ENCODE measurements at places on chromosomes 11 and 22.
A peak's percentile ranks its signal among the peaks of the same experiment; 100 is the strongest.

GRCh38 chr11:8822469-8822868 is 88.5 kb upstream of the AKIP1 start:
- no peak for DNase-seq

DNA sequence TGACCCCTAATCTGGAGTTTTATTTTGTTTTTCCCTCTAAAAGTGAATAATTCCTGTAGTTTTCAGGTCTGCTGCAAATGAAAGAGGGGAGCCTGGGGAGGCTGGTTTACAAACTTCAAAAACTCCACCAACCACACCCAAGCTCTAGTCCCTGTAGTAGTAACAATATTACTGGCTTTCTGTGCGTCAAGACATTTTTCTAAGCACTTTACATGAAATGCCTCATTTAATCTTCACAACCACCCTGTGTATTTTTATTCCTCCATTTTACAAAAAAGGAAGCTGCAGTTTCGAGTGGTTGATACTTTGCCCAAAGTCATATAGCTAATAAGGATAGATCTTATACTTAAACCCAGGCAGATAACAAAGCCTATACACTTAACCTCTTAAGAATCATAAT is 23.5 kb downstream of the CTNND1 start:
- no peak for DNase-seq

DNA sequence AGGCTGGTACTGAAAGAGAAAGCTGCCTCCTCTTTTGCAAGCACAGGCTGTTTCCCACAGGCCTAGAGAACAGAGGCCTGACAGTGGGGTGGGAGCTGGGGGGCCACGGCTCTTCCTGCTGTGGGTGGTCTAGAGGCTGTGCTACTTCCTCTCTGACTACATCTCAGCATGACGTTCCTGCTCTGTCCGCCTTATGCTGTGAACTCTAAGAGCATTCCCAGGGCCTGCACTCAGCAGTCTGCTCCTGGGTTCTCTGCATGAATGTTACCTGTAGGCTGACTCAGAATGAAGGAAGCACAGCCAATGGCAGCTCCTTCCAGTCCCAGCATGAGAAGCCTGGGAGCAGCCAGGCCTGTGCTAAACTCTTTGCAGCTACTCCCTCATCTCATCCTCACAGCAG is 534.3 kb downstream of the NTM start:
- no peak for DNase-seq

GRCh38 chr11:75238595-75239440 is 1.8 kb upstream of the TPBGL start:
- no peak for DNase-seq

DNA sequence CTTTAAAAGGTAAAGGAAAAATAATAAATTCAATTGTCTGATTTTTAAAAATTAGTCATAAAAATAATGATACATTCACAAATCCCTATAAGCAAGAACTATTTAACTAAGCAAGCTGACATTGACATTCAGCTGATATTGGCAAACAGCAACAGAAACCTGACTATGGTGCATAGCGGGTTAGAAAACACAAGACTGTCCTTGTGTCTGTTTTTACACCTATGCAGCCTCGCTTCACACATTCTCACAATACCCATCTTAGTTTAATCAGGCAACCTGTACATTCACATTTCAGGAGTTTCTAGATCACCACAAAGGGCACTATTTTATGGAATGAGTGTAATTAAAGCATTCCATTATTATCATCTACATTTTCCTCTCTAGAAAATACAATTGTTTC is 737.1 kb downstream of the KCNA4 start:
- DNase-seq = no peak

DNA sequence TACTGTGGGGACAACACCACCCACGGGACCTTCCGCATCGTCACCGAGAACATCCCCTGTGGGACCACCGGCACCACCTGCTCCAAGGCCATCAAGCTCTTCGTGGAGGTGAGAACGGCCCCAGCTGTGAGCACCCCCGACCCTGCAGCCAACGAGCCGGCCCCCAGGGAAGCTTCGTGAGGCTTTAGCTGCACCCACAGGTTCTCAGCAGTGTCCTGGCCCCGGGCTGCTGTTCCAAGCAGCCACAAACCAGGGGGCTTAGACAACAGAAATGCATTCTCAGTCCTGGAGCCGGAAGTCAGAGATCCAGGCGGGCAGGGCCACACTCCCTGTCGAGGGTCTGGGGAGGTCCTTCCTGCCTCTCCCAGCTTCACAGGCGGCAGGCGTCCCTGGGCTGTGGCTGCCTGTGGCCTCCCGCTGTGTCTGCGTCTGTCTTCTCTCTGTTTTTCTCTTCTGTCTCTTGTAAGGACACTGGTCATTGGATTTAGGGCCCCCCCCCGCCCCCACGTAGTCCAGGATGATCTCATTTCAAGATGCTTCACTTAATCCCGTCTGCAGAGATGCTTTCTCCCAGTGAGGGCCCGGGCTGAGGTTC is 12.5 kb downstream of the MUC5B start:
- no peak for DNase-seq

DNA sequence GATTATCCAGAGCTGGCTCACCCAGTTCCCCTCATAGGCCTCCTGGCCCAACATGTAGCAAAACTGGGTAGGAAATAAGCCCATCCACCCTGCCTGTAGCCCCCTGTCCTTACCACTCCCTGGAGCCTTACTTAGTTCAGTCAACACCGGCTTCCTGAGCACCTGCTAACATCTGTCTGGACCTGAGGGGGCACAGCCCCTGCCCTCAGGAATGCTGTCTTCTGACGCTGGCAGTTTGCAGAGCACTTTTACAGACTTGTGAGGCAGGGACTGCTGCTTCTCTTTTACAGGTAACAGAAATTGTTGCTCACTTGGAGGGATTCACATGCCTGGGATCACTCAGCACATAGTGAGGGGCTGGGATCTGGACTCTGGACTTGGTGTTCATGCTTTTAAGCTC is 152.0 kb upstream of the TBCEL start:
- DNase-seq = no peak

DNA sequence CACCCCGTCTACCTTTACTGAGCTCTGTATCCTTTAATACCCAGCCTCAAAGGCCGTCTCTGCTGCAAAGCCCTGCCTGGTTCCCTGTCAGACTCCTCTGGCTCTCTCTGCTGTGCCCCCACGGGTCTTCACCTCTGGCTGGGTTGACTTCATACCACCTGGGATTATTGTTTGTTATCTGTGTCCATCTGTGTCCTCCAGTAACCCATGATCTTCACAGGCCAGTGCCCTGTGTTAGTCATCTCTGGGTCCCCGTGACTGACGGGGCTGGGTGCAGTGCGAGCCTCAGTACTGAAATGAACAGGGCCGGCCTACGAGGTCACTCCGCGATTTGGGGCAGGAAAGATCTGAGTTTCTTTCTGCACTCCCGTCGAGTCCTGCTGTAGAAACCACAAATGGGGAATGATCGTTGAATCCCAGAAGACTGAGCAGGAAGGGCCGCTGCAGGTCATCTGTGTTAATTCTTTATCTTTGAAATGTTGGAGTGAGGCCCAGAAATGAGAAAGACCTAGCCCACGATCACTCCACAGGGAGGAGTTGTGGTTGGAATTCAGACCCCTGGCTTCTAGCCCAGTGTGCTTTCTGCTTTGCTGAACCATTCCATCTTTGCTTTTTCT is 12.3 kb upstream of the TUB start:
- DNase-seq = no peak

DNA sequence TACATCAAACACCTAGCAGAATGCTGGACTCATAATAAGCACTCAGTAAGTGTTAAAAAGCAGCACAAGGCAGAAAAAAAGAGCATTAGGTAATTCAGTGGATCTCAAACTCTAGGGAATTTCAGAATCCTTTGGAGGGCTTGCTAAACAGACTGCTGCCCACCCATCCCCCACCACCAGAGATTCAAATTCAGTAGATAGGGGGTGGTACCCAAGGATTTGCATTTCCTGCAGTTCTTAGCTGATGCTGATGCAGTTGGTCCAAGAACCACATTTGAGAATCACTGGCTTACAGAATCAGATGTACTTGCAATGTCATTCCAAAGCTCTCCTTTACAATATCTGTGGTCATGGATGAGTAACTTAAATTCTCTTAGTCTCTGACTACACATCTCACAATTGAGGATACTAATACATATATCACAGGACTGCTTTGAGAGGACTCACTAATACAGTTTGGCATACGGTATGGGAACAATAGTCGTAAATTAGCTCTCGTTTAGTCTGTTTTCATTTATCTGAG is 664.5 kb downstream of the KCNA4 start:
- DNase-seq = no peak

DNA sequence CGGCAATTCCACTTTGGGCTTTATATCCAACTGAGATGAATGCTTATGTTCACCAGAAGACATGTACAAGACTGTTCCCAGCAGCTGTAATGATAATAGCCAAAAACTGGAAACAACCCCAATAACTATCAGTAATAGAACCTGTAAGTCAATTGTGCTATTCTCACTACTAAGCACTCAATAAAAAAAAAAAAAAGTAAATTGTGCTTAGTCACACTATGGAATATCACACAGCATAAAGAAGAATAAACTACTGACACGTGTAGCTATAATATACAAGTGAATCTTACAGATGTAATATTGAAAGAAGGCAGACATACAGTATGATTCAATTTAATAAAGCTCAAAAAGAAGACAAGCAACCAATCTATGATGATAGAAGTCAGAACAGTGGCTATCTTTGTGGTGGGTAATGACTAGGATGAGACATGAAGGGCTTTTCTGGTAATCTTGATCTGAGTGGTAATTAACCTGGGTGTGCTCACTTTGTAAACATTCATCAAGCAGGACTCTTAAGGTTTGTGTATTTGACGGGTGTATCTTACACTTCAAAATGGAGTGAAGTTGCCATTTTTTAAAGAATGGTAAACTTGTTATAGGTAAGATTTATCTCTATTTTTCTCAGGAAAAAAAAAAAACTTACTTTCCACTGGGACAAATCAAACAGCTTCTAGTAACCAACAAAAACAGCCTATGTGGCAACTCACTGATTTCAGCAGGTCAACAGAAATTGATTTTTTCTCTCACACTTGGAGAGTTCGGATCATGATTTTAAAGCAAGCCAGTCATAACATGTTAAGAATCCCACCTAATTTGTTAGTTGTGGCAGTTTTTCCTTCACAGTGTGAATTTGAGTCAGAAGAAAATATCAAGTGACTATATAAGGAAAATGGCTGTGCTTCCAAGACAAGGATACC is 84.2 kb downstream of the CCDC83 start:
- DNase-seq = no peak

GRCh38 chr11:133956650-133957633 is at the start of gene IGSF9B:
IGSF9B (minus strand) TSS chr11:133956968; CDS start chr11:133956754, 214 bp downstream.
- peak; percentile 93 for DNase-seq

GRCh38 chr22:18012531-18012930 is 11.8 kb downstream of the MICAL3 start:
- DNase-seq = no peak

DNA sequence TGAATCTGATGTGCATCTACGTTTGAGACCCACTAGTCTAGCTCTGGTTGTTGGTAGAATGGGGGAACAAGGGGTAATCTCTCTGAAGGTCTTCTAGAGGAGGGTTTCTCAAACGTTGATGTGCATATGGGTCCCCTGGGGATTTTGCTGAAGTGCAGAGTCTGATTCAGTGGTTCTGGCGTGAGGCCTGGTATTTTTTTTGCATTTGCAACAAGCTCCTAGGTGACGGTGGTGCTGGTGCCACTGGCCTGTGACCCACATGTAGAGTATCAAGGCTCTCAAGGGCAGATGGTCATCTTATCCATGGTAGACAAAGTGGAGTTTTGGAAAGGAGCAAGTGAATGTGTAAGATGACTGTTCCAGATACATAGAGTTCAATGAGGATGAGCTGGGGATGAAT is 97.1 kb downstream of the CEP164 start:
- DNase-seq = no peak

- DNase-seq = no peak
Measured at GRCh38 chr11:45301537-45302246, 15.6 kb upstream of the SYT13 start.

GRCh38 chr11:9923280-9923679 is 259.4 kb downstream of the SWAP70 start:
- no peak for DNase-seq

DNA sequence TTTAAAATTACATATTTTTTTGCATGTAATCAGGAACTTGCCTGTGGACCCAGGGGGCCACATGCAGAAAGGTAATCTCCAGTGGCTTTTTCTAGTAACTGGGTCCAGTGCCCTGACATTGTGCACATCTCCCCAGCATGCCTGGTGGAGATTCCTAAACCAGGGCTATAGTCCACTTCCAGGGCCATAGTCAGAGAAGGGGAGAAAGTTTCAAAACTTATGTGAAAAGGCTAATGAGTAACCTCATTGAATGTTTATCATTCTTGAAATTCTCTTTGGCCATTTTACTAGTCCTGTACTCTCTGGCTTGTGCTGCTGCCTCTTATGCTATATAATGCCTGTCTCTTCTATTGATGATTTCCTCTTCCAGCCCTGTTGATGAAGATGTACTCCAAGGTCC is 47.8 kb downstream of the BARX2 start:
- no peak for DNase-seq

DNA sequence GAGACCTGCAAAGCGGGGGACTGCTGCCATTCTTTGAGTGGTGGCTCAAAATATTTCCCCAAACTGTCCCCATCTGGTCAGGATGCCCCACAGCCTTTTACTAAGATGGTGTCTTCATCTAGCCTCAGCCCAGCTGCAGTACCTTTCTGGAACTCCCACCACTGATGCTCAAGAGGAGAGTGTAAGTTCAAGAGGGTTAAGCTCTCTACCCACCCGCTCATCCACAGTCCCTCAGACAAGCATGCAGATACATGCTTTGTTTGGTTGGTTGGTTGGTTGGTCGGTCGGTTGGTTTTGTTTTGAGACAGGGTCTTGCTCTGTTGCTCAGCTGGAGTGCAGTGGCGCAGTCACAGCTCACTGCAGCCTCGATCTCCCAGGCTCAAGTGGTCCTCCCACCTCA is 14.5 kb upstream of the CAVIN3 start:
- DNase-seq = no peak

- no peak for DNase-seq
Measured at GRCh38 chr11:113553915-113554314, 78.7 kb upstream of the DRD2 start.

GRCh38 chr22:41770715-41771468 is 29.6 kb upstream of the CCDC134 start:
- DNase-seq = no peak

DNA sequence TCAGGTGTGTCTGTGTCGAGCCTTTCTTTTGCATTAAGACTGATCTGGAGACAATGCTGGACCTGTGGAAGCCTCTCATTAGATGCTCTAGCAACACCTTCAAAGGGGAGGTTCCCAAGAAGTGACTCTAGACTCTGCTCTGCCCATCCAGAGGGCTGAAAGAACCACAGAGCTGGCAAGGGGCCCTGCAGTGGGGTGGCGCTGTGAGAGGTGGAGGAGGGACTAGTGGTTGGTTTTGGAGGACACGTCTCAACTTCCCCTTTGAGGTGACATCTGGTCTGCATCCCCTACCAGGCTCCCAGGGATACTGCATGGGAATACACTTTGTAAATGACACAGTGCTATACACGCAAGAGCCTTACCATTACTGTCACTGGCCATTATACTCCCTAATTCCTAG is 34.2 kb upstream of the SYT13 start:
- DNase-seq = no peak

DNA sequence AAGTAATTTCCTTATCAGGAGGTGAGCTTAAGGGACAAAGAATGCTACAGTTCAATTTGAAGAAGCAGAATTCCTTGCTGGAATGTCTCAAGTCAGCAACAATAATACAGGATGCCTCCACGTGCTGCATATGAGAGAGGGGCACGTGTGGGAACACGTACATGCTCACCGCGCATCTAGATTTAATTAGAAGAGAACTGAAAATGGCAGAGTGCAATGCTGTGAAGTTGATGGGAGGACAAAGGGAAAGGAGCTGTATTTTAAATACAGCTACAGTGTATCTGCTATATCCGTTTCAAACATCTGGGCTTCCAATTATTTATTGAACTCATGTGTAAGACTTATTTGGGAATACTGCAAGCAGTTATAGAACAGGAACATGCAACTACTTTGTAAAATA is 328.7 kb downstream of the SOX6 start:
- DNase-seq = no peak
